ENCODE measurements at places on chromosomes 2 and 18.
A peak's percentile ranks its signal among the peaks of the same experiment; 100 is the strongest.

DNA sequence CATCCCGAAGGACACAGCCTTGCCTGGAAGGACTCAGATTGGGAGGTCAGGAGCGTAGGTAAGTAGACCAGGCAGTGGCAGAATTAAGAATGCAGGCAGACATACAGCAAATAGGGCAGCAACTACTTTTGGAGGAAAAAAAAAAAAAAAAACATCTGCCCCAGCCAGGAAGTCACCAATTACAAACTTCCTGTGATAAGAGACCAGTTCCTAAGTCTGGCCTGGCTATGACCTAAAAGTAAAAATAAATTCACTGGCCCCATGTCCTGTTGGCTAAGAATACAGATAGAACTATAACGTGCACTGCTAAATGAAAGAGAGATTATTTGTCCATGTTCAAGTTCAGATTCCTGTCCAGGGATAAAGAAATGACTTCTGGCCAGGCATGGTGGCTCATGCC lies 45.2 kb upstream of the NOSTRIN start:
- no peak for DNase-seq

DNA sequence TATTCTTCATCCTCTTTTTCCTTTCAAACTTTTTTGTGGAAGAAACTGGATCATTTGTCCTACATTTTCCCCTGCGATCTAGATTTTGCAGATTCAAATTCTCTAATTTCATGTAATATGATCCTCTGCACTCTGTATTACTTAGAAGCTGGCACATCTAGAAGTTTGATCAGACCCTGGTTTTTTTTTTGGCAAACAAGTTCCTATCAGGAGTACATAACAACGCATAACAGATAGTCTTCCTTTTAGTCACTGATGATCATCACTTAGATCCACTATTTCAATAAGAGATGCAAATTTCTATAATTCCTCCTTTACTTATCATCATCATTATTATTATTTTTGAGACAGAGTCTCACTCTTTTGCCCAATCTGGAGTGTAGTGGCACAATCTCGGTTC lies 117.1 kb downstream of the CDH2 start:
- no peak for DNase-seq

- DNase-seq: no peak
These were observed 97.9 kb upstream of the GPR45 start for GRCh38 chr2:105143467-105144151.

DNA sequence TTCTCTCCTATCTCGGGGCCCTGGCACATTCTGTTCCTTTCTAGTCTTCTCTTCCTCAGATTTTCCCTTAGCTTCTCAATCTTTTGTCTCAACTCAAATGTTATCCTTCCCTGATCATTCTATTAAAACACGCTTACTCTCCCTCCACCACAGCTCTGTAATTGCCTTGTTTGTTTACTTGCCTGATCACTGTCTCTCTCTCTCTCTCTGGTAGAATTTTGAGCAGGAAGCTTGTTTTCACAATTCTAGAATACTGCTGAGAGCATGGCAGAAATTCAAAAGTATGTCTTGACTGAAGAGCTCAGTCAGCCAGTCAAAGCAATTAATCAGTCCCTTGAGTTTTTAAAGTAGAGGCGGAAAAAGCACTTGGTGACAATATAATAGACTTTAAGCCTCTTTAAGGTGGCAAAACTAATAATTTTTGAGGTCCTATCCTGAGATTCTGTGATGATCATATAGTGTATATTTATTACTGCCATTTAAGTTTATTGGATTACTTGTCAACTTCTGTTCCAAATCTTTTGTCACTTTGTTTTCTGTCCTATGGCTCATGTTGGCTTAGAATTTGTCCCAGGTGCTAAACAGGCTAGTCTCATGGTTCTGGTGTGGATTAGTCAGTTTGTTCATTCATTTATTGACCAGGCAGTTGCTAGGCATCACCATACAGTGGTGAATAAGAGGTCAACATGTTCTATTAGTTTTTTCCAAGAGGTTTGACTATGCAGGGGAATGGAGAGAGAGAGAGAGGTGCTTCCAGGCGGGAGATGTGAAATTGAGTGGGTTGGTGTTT lies 2.3 kb downstream of the PSMD1 start:
- DNase-seq: no peak

DNA sequence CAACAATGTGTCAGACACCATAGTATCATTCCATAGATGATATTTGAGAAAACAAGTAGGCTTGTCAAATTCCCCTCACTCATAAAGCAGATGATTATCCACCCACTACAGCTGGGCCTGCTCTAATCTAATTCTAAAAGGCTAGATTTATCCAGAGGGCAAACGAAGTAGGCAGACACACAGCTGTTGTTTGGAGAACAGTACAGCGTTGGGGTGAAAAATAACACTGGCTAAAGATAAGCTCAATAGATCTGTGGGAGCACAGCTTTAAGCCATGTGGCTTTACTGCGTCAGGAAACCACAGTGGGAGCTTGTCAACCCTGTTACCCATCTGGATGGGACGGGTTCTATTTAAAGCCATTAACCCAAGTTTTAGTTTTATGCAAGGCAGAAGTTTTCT lies 48.9 kb upstream of the COBLL1 start:
- DNase-seq: no peak

DNA sequence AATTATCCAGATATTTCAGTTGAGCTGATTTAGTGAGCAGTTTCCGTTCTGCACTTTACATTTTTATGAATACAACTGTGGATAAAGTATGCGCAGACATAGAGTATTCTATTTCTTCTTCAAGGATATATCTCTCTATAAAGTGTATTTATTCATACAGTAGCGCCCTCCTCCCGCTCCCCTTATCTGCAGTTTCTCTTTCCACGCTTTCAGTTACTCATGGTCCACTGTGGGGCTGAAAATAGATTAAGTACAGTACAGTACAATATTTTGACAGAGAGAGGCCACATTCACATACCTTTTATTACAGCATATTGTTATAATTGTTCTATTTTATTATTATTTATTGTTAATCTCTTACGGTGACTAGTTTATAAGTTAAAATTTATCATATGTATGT lies 19.7 kb upstream of the FHL2 start:
- DNase-seq: no peak

- no peak for DNase-seq
These were observed 32.5 kb upstream of the CD28 start for GRCh38 chr2:203673933-203674332.

DNA sequence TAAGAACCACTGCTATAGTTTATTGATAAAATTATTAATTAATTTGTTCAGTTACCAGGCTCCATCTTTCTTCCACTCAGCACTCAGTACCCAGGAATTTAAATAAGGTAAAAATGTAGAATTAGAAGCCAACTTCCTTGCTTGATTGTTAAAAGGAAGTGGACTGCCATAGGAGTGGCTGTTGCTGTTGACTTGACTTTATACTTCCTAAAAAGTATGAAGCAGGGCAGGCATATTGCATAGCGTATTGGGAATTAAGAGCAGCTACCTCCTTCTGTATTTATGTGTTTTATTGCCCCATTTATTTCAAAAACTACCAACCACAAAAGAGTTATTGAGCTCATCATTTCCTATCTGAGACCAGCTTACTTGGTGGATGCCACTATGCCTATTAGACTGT lies 27.9 kb downstream of the PSMD1 start:
- no peak for DNase-seq

DNA sequence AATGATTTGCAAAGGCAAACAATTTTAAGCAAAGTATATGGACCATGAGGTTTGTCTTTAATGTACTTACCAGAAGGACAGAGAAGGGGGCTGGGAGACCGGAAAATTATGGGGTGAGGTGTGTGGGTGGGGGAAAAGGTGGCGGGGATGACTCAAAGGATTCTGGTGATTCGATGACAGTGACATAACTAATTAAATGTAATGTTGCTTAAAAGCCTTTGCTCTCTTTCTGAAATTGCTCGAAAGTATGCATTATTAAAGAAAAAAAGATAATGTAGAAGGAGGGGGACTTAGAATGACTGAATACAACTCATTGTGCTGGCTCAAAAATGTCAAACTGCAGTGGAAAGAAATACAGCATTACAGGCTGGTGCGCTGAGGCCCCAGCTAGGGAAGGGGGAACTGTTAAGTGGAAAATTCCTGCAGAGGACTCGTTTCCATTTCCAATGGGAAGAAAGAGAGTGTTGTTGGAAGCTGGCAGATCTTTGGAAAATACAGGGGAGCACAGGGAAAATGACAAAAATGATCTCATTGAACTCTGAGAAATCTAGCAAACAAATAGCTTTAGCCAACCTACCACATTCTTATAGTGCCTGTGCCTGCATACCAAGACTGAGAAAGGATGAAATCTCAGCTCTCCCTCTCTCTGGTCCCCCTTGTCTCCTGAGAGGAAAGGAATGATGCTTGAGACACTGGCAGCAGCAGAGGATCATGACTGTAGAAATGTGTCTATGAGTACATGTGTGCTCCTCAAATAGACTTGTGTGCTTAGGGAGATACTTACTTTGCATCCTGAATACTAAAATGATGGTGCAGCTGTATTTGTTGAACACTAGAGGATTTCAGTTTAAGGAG lies 632.4 kb downstream of the NYAP2 start:
- DNase-seq: no peak

- DNase-seq: no peak
These were observed 496.9 kb upstream of the VRK2 start for GRCh38 chr2:57549642-57550102.

- DNase-seq: no peak
These were observed 97.6 kb upstream of the AGAP1 start for GRCh38 chr2:235396071-235396846.

DNA sequence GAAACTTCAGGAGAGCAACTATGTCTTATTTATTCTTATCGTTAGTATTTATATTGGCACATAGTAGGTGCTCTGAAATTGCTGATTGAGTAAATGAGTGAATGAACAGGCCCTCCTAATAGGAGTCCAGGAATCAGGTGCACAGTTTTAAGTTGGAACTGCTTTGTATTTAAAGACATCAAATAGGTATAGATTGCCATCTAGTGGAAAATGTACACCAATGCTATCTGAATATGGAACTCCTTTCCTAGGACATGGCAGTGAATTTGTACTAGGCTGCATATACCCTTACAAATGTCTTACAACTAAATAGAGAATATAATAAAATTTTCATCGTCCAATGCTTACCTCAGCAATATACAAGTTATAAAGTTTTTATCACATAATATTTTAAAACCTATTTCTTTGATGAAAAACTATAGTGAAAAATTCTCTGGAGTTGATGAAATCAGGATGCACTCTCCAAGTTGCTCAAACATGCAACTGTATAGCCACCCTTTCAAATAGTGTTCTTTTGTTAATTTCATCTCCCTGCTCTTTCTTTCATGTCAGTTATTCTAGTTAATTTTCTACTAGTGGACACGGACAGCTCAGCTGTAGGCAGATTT lies 318.9 kb upstream of the SYT4 start:
- DNase-seq: peak; percentile 1

DNA sequence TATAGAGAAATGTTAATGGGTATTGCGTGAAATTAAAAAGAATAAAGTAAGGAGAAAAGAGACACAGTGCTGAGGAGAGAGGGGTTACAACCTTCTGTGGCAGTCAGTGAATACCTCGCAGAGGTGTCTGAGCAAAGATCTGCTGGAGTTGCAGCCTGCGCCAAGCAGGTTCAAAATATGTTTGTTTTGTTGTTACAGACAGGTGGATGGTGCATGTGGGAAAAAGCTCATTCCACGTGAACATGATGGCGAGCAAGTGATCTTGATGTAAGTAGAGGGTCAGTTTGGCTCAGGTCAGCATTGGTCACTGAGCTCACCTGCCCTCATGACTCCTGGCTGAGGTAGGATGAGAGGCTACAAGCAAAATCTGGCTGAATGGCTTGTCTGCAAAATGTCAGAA lies 66.2 kb downstream of the SOX11 start:
- DNase-seq: no peak

DNA sequence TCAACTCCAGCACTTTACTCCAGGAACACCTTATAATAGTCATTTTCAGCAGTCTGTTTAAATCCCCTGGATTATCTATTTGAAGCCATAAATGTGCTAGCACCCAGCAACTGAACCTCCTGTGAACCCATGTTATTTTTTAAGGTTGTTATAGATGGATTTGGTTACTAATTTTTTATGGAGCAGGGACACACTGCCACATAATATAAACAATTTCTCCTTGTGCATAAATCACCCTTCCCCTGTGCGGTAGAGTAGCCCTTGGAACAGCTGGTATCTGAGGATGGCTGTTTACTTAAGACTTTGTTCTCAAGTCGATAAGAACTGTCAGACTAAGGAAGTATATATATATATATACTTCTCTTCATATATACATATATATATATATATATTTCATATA lies 367.4 kb downstream of the EPHA4 start:
- DNase-seq: no peak

- DNase-seq: no peak
These were observed 412.3 kb upstream of the ETAA1 start for GRCh38 chr2:66984864-66985263.

DNA sequence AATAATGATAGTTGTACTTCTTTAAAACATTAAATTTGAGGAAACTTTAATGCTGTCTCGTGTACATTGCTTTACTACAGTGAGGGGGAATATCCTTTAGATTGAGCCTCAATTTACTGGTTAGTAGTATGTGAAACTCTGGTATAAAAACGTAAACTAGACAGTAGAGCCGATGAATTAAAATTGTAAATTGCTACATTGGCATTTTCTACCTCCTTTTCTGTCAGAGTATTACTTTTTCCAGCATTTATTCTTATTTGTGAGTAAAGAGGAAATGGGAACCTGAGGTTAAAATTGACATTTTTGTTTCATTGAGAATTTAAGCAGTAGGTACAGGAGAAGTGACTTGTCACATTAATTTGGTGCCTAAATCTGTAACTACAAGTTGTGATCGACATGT lies 128.2 kb downstream of the MIB1 start:
- no peak for DNase-seq

DNA sequence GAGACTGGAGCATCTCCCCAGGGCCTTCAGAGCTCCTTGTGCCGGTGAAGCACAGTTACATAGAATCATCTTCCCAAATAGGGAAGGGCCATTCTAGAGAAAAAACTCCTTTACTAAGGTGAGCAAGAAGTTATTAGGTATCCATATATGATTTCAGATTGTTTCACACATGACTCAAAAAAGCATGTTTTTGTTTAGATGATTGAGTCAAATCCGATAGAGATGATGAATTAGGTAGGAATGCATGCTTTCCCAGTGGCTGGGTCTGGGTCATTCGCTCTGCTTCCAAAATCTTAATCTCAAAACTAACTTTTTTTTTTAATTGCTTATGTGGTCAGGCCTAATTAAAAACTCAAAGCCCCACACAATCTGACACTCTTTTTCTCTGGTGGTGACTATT lies 3.8 kb downstream of the NT5C1B start:
- DNase-seq: no peak

GRCh38 chr2:69645921-69646320 lies 2.4 kb upstream of the AAK1 start:
- no peak for DNase-seq
